ENCODE measurements at places on chromosomes 5 and 9. TPM values are rescaled to one million over a fixed set of nuclear protein-coding genes. Genes with fewer than 3 reads are reported as not detected.

SHOC1 gene
- total RNA-seq: not detected

PHF24 gene
- not detected for total RNA-seq

ANKRD18B gene
- not detected for total RNA-seq

ZDHHC11B gene
- not detected for total RNA-seq

HK3 gene
- 0.65 TPM for total RNA-seq

ECSCR gene
- total RNA-seq: 28.2 TPM

GFRA3 gene
- total RNA-seq: not detected

PCDHB13 gene
- total RNA-seq: 0.90 TPM

DIRAS2 gene
- total RNA-seq: 3.1 TPM

SH3GL2 gene
- not detected for total RNA-seq

TERT gene
- total RNA-seq: not detected

FRMD3 gene
- total RNA-seq: 3.7 TPM
